ENCODE measurements at places on chromosomes 12 and 14.
A peak's percentile ranks its signal among the peaks of the same experiment; 100 is the strongest.

DNA sequence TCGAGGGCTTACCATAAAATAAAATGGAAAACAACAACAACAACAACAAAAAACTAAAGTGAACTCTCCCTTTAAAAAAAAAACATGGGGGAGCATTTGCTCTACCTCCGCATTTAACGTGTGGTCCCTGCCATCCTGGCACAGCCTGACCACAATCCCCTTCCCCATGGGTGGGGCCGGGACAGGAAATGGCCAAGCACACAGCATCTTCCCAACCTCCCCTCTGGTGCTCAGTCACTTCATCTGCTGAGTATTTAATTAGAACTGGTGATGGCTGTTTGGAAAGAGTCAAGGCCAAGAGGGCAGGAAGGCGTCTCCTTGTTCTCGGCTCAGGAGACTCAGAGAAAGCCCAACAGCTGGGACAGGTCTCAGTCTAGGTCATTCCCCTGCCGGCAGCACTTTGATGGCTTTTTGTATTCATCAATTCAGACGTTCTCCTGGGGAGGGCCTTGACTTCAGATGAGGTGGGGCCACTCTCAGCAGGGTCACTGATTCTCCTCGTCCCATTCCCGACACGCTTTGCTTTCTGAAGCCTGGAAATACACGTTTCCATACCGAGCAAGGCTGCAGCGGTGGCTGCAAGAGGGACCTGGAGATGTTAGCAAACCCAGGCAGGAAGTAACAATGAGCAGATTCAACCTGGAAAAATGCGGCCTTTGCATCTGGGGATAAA is 44.4 kb downstream of the ANO2 start:
- DNase-seq, result no peak

DNA sequence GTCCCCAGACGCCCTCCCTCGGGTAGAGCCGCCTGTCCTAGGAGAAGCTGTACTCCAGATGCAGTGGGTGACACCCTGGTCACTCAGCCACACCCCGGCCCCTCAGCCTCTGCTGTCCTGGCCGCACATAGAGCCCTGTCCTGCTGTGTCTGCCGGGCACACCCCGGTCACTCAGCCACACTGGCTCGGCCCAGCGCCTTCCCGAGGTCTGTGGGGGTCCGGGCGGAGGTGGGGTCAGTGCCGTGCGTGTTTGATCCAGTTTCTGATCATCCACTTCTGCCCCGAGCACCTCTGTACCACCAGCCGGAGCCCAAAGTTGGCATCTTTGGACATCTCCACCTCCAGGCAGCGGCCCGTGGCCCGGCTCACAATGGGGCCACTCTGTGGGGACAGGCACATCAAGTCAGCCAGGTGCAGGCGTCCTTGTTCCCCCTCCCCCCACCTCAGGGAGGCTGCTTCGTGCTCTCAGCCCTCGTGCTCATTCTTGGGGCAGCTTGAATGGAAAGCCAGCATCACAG is 52.7 kb downstream of the NOC4L start:
- DNase-seq, result no peak

DNA sequence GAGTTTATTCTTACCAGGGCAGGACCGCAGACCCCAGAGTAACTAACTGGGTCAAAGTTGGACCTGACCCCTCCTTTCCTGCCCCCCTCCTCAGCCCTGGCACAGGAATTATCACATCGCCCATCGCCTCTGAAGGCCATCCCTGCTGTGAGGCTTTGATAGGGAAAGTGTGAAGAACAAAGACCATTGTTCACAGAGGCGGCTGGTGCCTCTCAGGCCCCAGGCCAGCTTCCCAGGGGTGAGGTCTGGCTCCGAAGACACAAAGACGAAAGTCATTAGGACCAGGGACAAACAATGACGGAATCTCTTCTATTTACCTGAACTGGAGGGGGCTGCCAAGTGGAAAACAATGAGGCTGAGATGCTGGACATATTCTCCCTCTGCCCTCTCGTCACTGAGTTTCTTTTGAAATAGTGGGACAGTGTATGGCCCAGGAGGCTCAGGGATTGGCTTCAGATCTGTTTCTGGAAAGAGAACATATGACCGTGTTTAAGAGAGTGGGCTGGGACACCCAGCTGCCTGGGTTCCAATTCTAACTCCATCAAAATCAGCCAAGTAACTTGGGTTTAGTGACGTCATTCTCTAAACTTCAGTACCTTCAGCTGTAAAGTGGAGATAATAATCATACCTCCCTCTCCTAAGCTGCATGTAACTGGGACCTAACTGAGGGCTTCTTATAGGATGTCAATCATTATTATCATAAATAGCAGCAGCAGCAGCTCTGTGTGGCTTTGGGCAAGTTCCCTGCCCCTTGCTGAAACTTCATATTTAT is 769.4 kb downstream of the MED13L start:
- no peak for DNase-seq

- DNase-seq, result no peak
These were observed 58.7 kb upstream of the PRMT8 start for GRCh38 chr12:3432176-3432742.

DNA sequence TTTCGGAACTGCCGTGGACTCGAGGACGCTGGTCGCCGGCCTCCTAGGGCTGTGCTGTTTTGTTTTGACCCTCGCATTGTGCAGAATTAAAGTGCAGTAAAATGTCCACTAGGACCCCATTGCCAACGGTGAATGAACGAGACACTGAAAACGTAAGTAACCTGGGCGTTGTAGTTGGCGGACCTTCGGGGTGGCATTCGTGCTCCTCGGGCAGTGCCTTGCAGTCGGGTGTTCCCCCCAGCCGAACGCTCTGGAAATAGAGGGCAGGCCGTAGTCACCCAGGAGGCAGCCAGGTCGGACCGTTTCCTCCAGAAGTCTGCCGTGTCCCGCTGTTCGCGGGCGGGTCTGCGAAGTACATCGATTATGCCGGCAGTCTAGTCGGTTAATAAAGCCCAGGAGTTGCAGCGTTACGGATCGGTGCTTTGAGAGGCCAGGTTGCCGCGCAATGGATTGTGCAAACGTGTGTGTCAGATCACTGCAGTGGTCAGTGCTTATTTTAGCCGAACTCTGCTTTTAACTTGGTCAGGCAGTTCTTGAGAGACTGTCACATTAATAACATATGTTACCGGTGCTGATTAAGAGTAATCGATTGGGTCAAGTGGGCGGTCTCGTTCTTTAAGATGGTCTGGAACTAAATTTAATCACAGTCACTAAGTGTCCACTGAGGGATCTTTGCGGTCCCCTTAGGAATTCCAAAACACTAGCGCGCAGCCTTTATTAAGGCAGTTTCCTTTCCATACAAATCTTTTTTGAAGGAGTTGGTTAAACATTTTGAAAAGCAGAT is 906 bp downstream of the MARK3 start:
- DNase-seq, result peak; percentile 35
